HS-27A (cell line): ENCODE measurements at places on chromosomes 16 and 17.

DNA sequence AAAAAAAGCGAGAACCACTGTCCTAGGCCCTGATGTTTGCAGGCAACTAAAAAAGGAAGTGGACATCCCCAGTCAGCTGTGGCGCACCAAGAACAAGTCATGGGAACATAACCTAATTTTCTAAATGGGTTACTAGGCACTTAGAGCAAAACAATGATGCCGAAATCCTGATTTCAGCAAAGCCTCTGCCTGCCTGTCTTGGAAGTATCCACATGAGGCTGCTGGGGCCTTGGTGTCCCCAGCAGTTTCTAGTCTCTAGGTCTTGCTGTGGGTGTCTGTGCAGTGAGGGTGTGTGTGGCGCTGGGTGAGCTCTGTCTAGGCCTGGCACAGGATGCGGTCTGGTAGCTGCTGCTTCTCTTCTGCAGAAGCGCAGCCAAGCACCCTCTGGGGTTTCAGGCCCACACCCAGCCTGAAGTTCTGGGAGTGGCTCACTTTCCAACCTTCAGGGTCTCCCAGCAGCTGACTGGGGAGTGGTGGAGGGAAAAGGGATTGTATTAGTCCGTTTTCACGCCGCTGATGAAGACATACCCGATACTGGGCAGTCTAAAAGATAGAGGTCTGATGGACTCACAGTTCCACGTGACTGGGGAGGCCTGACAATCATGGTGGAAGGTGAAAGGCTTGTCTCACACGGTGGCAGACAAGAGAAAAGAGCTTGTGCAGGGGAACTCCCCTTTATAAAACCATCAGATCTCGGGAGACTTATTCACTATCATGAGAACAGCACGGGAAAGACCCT lies 21.1 kb downstream of the STH start:
- DNase-seq: no peak

DNA sequence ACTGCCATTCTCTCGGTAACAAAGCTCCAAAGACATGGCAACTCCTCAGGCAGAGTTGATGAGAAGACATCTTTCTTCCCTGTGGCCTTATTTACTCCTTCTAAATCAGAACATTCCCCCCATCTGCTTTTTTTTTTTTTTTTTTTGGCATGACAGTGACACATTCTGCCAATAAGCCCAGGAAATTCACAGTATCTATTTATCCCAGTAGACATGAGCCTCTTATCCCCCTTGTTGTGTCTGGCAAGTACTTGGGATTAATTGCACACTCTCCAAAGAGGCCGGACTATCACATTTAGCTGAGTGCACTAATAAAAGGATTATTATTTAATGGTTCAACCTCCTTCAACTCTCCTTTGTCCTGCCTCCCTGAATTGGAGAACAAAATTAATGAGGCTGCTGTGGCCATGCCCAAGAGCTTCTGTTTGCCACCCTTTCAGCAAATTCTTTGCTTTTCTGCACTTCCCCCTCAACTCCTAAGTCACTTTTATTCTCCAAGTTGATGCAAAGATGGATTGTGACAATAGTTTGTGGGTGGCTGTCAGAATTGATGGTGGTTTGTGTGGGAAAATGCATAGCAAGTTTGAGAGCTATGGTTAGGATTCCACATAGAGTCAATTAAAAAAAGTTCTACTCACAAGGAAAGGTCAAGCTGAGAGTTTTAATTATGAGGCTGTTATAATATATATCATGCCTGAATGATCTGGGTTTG lies 47.2 kb downstream of the GPR139 start:
- no peak for DNase-seq

- no peak for DNase-seq
Observed at GRCh38 chr17:74340470-74341023, 14.5 kb downstream of the KIF19 start.

- DNase-seq: no peak
Observed at GRCh38 chr16:2428051-2428783, 1.0 kb upstream of the CCNF start.

DNA sequence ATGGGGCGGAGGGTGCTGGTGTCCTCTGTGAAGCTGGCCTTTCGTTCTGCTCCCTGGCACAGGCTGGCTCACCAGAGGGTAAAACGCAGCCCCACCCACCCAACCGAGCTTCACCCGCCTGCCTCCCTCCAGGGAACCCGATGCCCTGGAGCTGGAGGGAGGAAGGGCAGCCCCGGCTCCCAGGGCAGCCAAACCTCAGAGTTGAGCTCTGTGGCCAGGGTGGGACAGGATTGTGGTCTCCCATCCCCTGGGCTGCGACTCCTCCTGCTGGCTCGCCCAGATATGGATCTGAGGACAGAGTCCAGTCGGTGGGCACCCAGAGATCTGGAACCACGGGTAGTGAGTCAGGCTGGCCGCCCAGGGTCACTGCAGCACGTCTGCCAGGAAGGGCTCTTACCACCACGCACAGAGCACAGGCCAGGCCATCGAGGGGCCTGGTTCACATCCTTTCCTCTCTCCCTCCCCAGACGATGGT lies 42.6 kb upstream of the CHMP6 start:
- DNase-seq: no peak

- DNase-seq: peak; percentile 45
Observed at GRCh38 chr17:4908711-4909496, 6.0 kb upstream of the CHRNE start.

GRCh38 chr16:84246679-84247077 lies 6.9 kb upstream of the KCNG4 start:
- DNase-seq: no peak

DNA sequence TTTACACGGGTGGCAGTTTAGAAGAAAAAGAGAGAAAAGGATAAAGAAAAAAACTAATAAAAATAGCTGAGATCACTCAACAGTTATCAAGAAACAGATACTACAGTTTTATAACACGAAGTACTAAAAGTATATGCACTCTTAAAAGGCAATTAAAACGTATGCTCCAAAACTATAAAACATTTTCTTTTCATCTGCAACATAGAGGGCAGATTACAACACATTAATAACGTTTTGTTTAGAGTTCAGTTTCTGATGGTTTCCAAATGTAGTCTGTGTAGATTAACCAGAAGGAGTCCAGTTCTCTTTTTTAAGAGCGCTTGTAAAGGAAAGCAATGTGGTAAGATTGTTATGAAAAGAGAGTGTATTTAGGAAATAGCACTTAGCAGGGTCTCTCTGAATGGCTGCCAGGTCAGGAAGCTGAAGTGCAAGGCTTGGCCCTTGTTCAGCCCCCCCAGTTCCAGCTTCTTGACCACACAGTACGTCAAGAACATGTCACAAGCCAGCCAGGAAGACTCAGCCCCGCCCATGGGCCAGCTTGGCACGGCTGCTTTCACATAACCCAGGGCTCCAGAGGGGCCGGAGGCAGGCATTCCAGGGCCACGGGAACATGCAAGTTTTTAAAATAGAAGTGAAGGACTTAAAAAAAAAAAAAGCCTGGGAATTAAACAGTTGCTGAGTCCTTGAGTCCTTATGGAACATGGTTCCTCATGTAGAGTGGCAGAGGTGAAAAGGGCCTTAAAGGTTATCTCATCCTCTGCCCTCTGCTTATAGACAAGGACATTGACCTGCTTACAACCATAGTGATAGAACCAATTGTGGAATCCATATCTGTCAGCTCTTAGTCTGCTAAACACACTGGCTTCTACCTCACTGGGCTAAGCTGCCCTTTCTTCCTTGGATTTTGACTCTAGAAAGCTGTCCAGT lies 147.4 kb upstream of the TBX2 start:
- no peak for DNase-seq

GRCh38 chr17:19502517-19502916 lies 31.1 kb upstream of the SLC47A1 start:
- DNase-seq: no peak

DNA sequence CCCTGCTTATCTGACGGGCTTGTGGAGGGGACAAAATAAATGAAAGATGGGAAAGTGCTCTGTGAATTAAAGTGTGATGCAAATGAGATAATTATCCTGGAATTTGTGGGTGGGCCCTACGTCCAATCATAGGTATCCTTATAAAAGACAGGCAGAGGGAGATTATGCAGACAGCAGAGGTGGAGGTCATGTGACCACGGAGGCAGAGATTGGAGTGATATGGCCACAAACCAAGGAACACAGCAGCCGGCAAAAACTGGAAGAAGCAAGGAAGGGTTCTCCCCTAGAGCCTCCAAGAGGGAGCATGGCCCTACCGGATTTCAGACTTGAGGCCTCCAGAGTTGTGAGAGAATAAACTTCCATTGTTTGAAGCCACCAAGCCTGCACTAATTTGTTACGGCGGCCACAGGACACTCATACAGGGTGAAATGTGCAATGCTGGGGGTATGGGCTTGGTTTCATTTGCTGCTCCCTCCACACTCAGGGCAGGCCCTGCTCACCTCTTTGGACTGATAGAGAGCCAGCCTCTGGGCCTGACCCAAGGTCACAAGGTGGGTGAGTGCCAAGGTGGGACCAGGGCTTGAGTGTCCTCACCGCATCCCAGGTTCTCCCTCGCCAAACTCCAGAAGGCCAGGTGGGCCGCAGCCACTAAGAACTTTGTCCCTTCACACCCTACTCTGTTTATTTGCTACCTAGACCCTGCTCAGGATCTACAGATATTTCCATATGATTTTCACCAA lies 149.6 kb upstream of the TNRC6C start:
- DNase-seq: no peak

GRCh38 chr17:31744511-31744951 lies 114.5 kb downstream of the COPRS start:
- no peak for DNase-seq

- DNase-seq: no peak
Observed at GRCh38 chr16:67678354-67679023, 11.9 kb downstream of the C16orf86 start.

- DNase-seq: peak; percentile 90
Observed at GRCh38 chr16:31064882-31065461, 9.1 kb downstream of the ZNF668 start.

GRCh38 chr17:15284107-15284506 lies 19.0 kb upstream of the PMP22 start:
- DNase-seq: no peak

GRCh38 chr17:74513987-74514631 lies 17.2 kb downstream of the CD300LB start:
- no peak for DNase-seq

GRCh38 chr16:50025537-50025931 lies 509 bp downstream of the CNEP1R1 start:
- no peak for DNase-seq

- DNase-seq: no peak
Observed at GRCh38 chr17:81222620-81222905, 202 bp downstream of the CEP131 start.

- no peak for DNase-seq
Observed at GRCh38 chr17:34760931-34761495, 181.6 kb downstream of the TMEM132E start.

DNA sequence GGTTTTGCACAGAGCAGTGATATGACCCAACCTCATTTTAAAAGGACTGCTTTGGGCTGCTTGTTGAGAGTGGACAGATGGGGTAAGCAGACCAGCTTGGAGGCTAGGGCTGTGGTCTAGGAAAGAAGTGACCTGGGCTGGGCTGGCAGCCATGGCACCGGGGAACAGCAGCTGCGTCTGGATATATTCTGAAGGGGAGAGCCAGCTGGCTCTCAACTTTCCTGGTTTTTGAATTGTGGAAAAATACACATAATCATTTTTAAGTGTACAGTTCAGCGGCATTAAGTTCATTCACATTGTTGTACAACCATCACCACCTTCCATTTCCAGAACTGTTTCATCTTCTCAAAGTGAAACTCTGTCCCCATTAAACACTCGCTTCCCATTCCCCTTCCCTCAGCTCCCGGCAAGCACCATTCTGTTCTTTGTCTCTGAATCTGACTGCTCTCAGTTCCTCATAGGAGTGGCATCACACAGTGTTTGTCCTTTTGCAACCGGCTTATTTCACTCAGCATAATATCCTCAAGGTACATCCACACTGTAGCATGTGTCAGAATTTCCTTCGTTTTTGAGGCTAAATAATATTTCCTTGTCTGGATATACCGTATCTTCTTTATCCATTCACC lies 113.2 kb downstream of the SPECC1 start:
- no peak for DNase-seq

DNA sequence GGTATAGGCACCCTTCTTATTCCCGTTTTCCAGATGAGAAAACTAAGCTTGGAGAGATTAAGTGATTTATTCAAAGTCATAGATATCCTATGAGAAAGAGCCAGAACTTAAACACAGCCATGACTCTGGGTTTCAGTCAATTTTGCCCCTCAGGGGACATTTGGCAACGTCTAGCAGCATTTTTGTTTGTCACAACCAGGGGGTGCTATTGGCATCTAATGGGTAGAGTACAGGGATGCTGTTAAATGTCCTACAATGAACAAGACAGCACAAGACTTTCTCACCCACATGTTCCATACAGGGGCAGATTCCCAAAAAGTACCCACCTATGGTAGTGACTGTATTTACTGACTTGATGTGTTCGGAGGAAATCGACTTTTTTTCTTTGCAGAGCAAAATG lies 4.8 kb upstream of the SHISA9 start:
- DNase-seq: peak; percentile 24

DNA sequence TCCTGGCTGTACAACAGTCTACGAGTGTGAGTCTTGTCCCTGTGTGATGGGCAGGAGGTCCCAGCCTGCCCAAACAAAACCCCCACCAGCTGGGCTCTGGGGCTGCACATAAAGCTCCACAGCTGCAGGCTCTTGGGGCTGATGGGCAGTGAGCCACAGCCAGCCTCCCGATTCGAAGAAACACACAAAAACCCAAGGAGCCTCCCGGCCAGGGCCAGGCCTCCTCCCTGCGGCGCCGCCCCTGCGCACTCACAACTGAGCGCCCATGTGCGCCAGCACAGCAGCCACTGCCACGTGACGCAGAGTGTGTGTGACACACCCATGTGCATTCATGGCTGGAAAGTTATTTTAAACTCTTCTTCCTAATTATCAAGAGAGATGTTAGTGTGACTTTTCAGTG lies 30.6 kb upstream of the FAAP100 start:
- no peak for DNase-seq

GRCh38 chr16:55046513-55046912 lies 115.8 kb downstream of the IRX5 start:
- no peak for DNase-seq

DNA sequence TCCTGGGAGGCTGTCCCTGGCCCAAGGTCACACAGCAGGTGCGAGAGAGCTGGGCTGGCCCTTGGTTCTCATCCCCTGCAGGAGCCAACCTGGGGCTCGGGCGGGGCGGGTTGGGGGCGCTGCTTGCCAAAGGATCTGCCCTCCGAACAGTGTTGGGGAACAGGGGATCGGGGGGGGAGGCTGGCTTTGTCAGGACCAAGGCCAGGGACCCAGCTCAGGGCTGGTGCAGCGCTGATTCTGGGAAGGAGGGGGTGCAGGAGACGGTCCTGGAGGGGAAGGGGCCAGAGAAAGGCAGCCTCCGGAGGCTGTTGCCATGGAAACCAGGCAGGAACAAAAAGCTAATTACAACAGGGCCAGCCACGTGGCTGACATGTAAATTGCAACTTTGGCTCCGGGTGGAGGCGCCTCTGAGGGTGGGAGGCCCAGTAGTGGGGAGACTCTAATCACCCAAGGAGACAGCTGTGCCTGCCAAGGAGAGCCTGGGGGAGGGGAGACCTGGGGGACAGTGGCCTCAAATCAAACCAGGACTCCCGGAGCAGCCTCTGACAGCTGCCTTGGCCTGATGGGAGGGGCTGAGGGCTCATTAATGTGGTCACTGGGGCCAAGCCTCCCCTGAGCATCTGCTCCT lies 1.3 kb downstream of the TUBB3 start:
- DNase-seq: no peak

- no peak for DNase-seq
Observed at GRCh38 chr16:80692270-80692669, 112.1 kb downstream of the CDYL2 start.

- peak; percentile 11 for DNase-seq
Observed at GRCh38 chr17:5249615-5250014, 15.0 kb upstream of the SCIMP start.

- DNase-seq: no peak
Observed at GRCh38 chr16:50878966-50879615, 137.2 kb downstream of the CYLD start.
